HT-29 (cell line): ENCODE measurements at places on chromosomes 6 and 20. TPM values are rescaled to one million over a fixed set of nuclear protein-coding genes. Genes with fewer than 3 reads are reported as not detected.

GRCh38 chr6:135675862-135676261 lies 175.6 kb upstream of the PDE7B start:
- peak; percentile 81 for DNase-seq

- no peak for DNase-seq
Observed at GRCh38 chr20:43925215-43925614, 10.6 kb downstream of the TOX2 start.

MOG gene
- total RNA-seq, result not detected in 2 replicates

GRCh38 chr6:147738516-147739162 lies 230.1 kb downstream of the SAMD5 start:
- no peak for DNase-seq

DNA sequence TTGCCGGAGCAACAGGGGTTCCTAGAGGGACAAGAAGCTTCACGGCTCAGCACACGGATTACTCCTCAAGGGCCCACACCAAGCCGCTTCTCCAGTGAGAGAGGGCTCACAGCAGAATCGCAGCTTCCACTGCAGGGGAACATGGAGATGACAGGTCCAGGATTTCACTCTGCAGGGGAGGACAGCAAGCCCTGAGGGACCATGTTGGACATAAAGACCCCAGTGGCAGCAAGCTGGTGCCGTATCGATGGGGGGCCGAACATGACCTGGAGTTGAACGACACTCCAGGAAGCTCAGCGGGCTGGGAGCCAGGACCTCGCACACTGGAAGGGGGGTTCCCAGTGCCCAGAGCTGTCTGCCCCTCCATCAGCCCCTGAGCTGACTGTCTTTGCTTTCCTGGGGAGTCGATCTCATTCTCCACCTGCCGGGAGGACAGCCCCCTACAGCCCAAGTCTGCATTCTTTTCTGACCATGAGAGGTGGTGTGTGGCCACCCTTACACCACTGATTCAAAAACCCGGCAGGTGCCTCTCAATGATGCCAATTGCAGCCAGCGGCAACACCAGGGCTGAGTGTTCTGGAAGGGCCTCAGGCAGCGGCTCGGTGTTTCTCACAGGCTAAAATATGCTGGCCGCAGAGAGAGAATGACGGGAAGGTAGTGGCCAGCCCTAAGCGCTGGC lies 194.5 kb upstream of the CDH4 start:
- no peak for DNase-seq

- DNase-seq, result peak; percentile 85
Observed at GRCh38 chr20:57748601-57749130, 38.9 kb upstream of the PMEPA1 start.

DNA sequence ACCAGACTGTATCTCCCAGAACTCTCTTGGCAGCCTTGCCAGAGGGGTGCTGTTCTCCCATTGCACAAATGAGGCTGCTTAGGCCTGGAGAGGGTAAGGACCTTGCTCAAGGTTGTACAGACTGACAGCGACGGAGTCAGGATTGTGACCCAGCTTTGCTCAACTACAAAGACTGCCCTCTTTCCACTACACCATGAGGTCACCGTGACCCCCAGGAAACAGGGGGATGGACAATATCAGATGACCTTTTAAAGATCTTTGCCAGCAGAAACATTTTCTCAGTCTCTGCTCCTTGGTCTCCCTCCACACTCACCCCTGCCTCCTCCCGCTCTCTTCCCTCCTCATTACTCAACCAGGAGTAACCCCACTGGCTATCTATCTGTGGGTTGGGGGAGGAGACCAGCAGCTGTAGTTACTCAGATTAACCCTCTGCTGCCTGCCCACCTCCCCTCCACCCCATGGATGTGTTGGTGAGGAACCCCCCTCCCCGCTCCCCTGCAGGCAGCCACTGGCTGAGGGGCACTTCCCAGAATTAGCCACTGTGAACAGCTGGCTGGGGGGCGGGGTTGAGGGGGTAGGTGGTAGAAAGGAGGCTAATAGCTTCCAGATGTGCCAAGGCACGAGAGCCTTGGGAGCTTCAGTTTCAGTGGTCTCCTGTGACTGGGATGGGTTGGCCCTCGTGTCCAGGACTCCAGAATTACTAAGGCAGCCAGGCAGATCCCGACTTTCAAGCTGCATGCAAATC lies 26.9 kb upstream of the MRPS18A start:
- no peak for DNase-seq

DNA sequence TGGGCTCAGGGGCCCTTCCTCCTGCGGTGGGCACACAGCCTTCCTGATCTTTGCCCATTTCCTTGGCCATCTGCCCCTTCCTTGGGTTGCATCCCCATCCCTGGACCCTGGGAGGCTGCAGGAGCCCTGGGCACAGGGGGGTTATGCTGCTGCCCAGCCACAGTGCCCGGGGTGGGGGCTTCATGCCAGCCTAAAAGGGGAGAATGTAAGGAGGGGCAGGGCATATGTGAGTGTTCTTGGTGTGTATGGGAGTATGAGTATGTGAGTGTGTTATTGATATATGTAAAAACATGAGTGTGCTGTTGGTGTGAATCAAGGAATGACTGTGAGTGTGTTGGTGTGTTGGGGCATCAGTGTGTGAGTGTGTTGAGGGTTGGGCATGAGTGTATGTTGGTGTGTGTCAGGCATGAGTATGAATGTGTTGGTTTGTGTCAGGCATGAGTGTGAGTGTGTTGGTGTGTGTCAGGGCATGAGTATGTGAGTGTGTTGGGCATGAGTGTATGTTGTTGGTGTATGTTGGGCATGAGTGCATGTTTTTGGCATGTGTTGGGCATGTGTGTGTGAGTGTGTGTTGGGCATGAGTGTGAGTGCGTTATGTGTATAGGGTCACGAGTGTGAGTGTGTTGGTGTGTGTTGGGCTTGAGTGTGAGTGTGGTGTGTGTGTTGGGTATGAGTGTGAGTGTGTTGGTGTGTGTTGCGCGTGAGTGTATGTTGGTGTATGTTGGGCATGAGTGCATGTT lies 14.7 kb upstream of the CST8 start:
- no peak for DNase-seq

ADGRF4 gene
- 0.41 and 0.94 TPM in 2 replicates for total RNA-seq
